ENCODE measurements at places on chromosomes 11 and 22.

- DNase-seq: no peak
These were observed 8.8 kb downstream of the H19 start for GRCh38 chr11:1988667-1989317.

GRCh38 chr11:118620529-118621070 lies 13.2 kb downstream of the PHLDB1 start:
- no peak for DNase-seq

- DNase-seq: no peak
These were observed 53.4 kb downstream of the P4HA3 start for GRCh38 chr11:74257959-74258553.

- DNase-seq: no peak
These were observed 499.0 kb upstream of the CCDC179 start for GRCh38 chr11:23359297-23359696.

DNA sequence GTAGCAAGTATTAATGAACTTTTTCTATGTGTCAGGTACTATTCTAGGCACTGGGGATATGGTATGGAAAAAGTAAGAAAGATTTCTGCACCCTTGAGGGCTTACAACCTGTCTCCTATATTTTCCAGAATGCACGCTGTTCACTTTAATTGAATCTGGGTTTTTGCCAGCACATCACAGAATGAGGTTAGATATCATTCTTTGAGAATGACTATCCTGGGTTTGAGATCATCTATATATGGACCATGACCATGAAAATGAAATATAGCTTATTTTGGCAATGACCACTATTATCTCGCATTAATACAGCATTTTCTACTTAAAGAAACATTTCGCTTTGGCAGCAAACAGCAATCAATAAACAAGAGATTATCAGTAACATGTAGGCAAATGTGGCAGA lies 46.9 kb downstream of the C11orf71 start:
- DNase-seq: no peak

GRCh38 chr11:120390585-120390922 lies 54.3 kb downstream of the ARHGEF12 start:
- no peak for DNase-seq

- DNase-seq: no peak
These were observed 20.3 kb downstream of the MRGPRD start for GRCh38 chr11:68960294-68961071.

- no peak for DNase-seq
These were observed 358.3 kb upstream of the CTSC start for GRCh38 chr11:88695689-88696414.

- no peak for DNase-seq
These were observed 15.1 kb downstream of the OR51E1 start for GRCh38 chr11:4658629-4659445.

DNA sequence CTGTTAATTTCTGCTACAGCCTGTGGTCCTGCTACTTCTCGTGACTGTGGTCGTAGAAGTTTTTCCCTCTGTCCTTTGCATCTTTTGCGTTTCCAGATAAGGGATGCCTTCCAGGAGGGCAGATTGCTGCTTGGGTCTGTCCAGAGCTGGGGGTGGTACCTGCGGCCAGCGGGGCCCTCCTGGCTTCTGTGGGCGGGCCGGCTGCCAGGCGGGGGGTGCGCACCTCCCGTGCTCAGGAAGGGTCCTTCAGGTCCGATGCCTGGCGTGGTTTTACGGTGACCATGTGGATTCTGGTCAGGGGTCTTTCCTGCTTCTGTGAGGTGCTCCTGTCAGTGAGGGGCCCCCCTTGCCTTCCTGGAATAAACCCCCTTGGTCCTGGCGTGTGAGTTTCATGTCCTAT lies 84.8 kb downstream of the KCNQ1 start:
- no peak for DNase-seq

DNA sequence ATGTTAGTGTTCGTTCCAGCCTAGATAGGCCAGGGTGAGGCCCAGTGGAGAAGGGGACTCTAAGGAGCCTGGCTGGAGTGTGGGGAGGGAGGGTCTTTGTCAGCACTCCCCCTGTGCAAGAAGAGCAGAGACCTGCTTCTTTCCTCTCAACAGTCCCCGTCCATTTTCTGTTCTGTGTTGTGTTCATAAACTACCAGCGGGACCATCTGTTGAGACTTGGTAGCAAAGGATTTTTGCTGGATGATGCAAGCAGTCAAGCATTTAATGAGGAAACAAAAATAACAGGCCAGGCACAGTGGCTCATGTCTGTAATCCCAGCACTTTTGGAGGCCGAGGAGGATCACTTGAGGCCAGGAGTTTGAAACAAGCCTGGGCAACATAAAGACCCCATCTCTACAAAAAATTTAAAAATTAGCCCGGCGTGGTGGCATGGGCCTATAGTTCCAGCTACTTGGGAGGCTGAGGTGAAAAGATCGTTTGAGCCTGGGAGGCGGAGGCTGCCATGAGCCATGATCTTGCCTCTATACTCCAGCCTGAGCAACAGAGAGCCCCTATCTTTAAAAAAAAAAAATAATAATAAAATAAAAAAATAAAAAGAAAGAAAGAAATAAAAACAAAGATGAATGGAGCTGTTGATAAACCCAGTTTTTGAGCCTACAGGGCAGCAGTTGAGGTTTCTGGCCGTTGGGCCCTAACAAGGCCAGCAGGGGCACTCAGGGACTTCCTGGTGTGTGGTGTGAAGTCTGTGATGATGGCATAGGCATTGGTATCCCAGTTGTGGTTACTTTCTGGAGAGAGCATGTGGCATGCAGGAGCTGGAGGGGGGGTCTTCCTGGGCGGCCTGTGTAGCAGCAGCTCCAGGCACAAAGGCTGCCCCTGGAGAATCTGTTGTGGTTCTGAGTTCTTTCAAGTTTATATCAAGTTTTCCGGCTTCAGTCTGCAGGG lies 1.7 kb upstream of the TXNRD2 start:
- DNase-seq: no peak

DNA sequence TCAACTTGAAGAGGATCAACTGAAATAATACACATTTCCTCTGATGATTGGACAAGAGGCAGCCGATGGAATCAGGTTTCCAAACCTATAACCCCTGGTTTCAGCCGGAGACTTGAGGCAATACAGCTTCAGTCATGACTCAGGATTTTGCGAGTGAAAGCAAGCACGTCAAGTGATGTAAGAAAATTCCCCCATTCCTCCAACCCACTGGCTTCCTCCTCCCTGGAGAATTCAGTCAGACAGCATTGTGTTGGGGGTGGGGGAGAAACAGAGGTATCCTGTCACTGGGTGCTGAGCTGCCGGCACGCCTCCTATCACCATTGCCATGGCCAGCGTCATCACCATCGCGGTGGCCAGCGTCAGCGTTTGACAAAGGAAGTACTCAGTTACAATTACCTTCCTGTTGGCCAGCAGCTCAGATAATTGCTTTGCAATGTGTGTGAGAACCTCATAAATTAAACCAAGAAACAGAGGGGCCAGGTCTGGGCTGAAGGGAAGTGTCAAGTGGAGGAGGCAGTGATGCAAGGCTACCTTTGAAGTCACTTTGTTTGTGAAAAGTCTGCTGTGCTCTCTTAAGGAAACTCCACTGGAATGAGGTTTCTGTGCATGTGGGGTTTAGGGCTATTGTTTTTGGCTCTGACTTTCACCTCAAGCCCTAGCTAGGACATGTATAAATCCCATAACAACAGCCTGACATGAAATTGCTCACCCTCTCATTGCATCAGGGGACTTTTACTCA lies 50.2 kb downstream of the LIF start:
- no peak for DNase-seq

- no peak for DNase-seq
These were observed 19.9 kb upstream of the TMEM184B start for GRCh38 chr22:38292694-38293093.

DNA sequence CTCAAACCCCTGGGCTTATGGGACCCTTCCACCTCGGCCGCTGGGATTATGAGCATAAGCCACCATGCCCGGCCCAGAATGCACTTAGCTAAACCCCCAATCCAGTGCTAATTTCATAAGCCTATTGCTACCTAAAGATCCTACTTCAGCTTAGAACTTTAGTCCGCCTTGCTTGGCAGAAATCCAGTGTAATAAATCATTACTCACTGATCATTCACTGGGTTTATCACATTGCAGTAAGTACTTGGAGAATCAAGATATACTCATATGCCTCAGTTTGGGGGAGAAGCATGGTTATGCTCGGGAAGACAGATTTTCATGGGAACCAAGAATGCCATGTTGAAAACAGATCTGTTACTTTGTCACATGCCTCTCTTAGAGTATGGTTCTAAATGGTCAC lies 3.8 kb upstream of the TBRG1 start:
- DNase-seq: no peak

- no peak for DNase-seq
These were observed 251.5 kb upstream of the ISX start for GRCh38 chr22:34814260-34815025.

DNA sequence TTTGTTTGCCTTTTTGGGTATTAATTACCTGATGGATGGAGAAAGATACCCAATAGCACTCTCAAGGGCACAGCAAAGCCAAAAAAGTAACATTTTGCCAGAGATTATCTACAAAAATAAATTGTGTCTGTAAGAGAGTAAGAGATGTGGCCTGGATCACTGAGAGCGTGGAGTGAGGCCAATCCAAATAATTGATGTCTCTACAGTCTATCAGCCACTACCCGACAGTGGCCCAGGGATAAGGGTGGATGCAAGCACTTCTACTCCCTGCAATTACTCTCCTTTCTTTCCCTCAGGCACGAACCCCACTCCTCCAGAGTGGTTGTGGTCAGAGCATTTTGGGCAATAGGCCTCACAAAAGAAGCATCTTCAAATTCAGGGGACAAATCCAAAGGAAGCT lies 92.3 kb upstream of the ZC3H12C start:
- no peak for DNase-seq

DNA sequence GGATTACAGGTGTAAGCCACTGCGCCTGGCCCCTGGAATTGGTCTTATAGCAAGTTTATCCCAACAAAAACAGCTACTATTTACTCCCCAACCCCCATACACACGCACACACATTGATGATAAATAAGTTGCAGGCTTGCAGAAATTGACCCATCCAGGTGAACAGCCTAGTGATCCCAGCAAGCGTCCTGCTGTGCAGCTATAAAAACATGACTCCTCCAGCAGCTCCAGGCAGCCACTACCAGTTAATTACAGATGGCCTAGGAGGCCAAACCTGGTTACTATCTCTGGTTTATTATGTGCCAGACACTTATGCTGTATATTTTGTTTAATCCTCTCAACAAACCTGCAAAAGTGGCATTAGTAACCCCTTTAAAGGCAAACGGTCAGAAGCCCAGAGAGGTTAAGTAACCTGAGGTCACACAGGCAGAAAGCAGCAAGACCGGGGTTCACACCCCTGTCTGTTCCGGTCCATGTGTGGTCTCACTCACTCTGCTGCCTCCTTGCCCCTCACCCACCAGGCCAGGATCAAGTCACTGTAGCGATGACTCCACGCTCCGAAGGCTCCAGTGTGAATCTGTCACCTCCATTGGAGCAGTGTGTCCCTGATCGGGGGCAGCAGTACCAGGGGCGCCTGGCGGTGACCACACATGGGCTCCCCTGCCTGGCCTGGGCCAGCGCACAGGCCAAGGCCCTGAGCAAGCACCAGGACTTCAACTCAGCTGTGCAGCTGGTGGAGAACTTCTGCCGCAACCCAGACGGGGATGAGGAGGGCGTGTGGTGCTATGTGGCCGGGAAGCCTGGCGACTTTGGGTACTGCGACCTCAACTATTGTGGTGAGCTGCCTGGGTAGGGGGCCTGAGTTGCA lies 6.6 kb downstream of the F2 start:
- DNase-seq: no peak

DNA sequence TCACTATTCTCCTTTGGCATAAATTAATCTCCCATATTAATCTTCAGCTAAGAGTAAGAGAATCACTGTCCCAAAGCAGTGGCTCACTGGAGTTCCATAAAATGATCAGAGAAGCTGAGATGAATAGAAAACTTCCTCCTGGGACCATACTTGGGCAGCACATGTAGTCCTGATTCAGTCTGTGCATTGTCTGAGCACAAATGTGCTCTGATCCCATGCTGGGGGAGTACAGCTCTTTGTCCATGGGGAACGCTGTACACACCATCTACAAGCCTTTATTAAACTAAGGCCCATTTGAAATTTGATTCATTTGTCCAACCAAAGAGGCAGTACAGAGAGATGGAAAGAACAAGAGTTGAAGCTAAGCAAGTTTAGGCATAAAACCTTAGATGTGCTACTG lies 147.4 kb upstream of the PGR start:
- DNase-seq: no peak

- DNase-seq: no peak
These were observed 83.6 kb upstream of the TBCEL start for GRCh38 chr11:120940160-120940848.

GRCh38 chr11:7612056-7612660 lies 61.1 kb downstream of the CYB5R2 start:
- no peak for DNase-seq
